ENCODE measurements at places on chromosomes 5 and 9. TPM values are rescaled to one million over a fixed set of nuclear protein-coding genes. Genes with fewer than 3 reads are reported as not detected.

DNA sequence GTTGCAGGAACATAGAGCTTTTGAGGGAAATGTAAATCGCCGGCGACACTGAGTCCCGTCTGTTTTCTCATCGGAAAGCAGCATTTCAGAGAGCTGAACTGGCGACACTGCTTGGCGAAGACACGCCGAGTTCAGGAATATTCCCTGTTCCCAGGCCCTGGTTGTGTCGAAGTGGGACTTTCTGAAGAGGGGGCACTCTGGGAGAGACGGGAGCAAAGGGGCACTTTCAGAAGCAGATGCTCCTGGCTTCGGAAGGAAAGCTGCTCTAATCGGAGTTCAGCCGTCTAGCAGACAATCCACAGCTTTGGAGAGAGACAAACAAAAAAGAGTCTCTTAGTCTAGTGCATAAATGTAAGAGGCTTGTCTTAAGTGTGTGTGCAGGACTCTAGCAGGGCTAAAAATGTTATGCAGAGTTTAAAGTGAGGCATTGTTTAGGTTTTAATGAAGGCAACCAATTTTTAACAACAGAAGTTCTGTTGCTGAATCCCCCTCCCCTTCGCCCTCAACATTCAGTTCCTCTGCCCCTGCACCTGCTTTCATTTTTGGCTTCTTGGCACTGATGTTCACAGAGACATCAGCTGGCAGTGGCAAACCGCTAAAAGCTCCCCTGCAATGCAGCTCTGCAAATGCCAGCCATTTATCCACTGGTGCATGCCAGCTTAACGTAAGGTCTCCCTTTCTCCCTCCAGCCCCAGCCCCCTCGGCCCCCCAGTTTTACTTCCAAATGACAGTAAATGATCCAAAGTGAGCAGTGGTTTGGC, 289.5 kb upstream of the MPDZ start:
- no peak for DNase-seq

GRCh38 chr5:135822959-135823358, 11.5 kb upstream of the SLC25A48 start:
- DNase-seq = no peak

GRCh38 chr5:41057231-41057630, 13.9 kb downstream of the MROH2B start:
- no peak for DNase-seq

DNA sequence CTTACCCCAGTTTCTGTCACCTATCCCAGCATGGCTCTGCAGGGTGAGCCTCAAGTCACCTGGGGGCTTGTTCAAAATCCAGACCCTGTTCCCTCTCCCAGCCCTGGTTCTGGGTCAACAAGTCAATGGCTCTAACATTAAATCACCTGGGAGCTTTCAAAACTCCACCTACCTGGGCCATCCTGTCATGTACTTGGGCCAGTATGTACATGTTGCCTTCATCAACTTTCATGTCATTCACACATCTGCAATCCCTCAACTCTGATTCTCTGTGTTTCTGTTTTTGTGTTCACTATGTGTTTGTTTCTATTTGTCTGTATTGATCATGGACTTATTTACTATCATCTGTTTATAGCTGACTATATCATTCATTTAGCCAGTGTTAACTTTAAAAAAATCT, 2.1 kb upstream of the SH3GLB2 start:
- no peak for DNase-seq

DNA sequence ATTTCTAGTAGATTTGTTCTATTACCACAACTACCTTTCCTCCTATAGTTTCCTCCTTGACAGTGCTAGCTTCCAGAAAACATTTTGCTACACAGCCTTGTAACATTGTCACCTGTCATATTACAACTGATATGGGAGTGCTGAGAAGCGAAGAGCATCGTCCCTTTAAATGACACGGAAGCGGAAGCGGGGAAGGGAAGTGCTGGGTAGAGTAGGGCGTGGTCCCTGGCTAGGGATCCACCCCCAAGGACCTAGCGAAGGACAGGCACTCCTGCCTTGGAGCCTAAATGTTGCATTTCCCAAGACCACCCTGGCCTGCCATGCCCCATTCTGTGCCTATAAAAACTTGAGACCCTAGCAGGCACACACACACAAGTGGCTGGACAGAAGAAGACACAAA, 57.4 kb upstream of the RANBP6 start:
- DNase-seq = no peak

DNA sequence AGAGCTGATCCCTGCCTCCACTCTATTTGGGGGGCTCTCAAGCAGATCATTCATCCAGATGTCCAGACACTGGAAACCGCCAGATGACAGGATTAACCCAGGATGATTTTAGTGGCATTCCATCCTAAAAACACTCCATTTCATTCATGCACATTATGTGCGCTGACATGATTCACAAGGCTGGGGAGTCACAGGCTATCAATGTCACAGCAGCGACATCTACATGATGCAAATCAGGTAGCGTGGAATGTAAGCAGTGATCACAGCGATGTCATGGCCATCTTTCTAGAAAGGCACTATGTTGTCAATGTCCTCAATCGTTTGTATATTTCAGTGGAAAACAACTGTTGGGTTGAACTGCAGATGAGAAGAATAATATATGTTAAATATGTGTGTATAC, 331.5 kb upstream of the MSX2 start:
- no peak for DNase-seq

DNA sequence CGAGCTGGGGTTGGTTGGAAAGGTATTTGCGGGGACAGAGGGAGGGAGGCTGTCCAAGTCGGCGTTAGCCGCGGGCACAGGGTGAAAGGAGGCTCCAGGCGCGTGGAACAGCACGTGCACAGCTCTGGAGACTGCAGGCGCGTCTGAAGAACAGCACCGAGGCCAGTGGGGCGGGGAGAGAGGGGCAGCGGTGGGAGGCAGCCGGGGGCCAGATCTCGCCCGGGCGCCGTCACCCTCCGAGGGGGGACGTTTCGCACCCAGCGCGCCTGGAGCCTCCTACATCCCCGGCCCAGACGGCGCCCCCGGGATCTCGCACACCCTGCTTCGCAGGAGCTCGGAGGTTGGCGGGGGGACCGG, 79.6 kb downstream of the NTNG2 start:
- no peak for DNase-seq

EPB41L4B gene
- total RNA-seq = 1.5 TPM

FSTL4 gene
- total RNA-seq = 2.1 TPM

- no peak for DNase-seq
Observed at GRCh38 chr5:166845044-166845443, 1446.4 kb upstream of the WWC1 start.

Data from activated T-helper 2 cell treated with anti-CD3 and anti-CD28 coated beads, Interferon-gamma antibody, Interleukin-2, Interleukin-4, amounts not matched to agents 10 μg/mL and 5 μg/mL and 100 μg/mL, durations not matched to agents 14 hours and 24 hours and 36 hours (primary cell).